ENCODE measurements at places on chromosomes 11 and 22. TPM values are rescaled to one million over a fixed set of nuclear protein-coding genes. Genes with fewer than 3 reads are reported as not detected.

- no peaks in the 10 kb centered on the region for H3K4me1 ChIP-seq
- no peaks in the 10 kb centered on the region for H3K36me3 ChIP-seq
- no peak for DNase-seq
- H3K4me3 ChIP-seq = no peak overlapping the region
- no peak overlapping the region for H3K27ac ChIP-seq
Measured at GRCh38 chr11:1461826-1462697, 24.5 kb downstream of the MOB2 start.

- peaks cover 83% of the 10 kb centered on the region for H3K36me3 ChIP-seq
- H3K27ac ChIP-seq = no peak overlapping the region
- H3K4me1 ChIP-seq = no peaks in the 10 kb centered on the region
- no peaks in the 10 kb centered on the region for H3K27me3 ChIP-seq
- no peak for DNase-seq
Measured at GRCh38 chr11:85974122-85974521, 94.8 kb downstream of the PICALM start.

- H3K4me3 ChIP-seq = no peak overlapping the region
- H3K36me3 ChIP-seq = peaks cover 33% of the 10 kb centered on the region
- H3K27ac ChIP-seq = no peak overlapping the region
- no peaks in the 10 kb centered on the region for H3K27me3 ChIP-seq
- no peaks in the 10 kb centered on the region for H3K4me1 ChIP-seq
Measured at GRCh38 chr22:40928657-40929056, 22.5 kb upstream of the RBX1 start.

DNA sequence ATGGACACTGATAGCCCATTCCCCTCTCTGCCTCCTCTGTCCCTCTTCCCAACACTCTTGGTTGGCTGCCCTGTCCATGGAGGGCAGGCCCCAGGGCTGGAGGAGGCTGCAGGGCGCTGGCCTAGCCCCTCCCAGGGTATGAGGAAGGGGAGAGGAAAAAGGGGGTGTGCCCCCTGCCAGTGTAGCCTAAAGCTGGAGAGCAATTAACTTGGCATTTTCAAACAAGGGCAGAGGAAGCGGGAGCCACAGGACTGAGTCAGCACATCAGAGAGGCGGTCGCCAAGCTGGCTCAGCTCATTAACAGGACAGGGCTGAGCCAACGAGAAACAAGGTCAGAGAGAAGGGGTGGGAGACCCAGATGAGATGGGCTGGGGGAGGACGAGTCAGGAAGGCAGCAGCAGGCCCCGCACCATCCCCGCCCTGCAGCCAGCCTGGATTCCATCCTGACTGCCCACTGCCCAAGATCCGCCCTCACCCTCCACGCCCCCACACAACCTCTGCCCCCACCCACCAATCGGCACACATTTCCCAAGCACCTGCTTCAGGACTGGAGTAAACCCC is 76.3 kb downstream of the BUD13 start:
- no peak overlapping the region for H3K4me3 ChIP-seq
- no peaks in the 10 kb centered on the region for H3K4me1 ChIP-seq
- H3K27me3 ChIP-seq = no peaks in the 10 kb centered on the region
- H3K36me3 ChIP-seq = no peaks in the 10 kb centered on the region

DNA sequence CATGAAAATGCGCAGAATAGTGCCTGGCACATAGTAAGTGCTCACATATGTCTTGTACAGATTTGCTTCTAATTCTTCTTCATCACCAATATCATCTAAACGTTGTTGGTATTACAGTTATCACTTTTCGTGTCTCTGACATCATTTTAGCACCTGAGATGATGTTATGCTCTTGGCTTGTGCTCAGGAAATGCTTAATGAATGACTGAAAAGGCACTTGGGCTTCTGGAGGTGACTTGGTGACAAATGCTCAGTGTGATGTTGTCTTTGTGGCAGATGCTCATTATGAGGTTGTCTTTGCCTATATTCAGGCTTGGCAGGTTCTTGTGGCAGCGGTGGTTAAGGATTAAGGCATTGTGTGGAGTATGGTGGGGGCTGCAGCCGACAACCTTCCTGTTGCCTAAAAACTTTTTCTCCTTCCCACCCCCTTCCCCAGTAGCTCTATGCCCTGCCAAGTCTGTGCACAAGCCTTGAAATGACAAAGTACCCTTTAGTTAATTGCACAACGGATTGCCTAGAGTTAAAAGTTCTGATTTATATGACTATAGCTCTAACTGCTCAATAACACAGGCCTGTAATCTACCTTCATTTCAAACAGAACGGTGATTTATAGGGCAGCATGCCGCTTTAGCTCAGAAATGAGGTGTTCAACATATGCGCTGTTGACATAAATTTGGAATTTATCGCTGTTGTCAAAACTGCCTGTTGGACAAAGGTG is 82.5 kb downstream of the ZBTB16 start:
- peaks cover 60% of the 10 kb centered on the region for H3K4me1 ChIP-seq
- no peak overlapping the region for H3K27ac ChIP-seq
- H3K4me3 ChIP-seq = no peak overlapping the region
- H3K36me3 ChIP-seq = no peaks in the 10 kb centered on the region

DNA sequence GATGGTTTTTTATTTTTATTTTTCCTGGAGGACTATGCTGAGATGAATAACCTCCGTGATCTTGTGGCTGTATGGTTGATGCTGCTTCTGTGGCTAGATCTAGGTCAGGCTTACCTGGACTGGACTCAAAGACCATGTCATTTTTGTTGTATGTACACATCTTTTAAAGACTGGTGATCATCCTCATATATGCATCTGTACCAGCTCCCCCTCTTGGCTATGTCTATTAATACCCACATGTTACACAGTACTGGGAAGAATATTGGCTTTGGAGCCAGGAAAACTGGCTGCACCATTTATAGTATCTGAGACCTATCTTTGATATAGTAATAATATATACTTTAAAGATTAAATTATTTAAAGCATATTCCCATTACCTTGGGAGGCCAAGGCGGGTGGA is 18.4 kb upstream of the PITPNB start:
- H3K27ac ChIP-seq = no peak overlapping the region
- H3K4me1 ChIP-seq = no peaks in the 10 kb centered on the region
- no peaks in the 10 kb centered on the region for H3K36me3 ChIP-seq
- no peak for DNase-seq
- no peak overlapping the region for H3K4me3 ChIP-seq
- no peaks in the 10 kb centered on the region for H3K27me3 ChIP-seq

- peak; percentile 5 for DNase-seq
- peaks cover 8% of the 10 kb centered on the region for H3K36me3 ChIP-seq
- H3K4me3 ChIP-seq = no peak overlapping the region
Measured at GRCh38 chr11:74004046-74004695, 4.7 kb downstream of the UCP3 start.

GRCh38 chr11:2867722-2868505 is 17.7 kb downstream of the CDKN1C start:
- H3K36me3 ChIP-seq = no peaks in the 10 kb centered on the region
- H3K4me1 ChIP-seq = peaks cover 31% of the 10 kb centered on the region
- no peak for DNase-seq

DNA sequence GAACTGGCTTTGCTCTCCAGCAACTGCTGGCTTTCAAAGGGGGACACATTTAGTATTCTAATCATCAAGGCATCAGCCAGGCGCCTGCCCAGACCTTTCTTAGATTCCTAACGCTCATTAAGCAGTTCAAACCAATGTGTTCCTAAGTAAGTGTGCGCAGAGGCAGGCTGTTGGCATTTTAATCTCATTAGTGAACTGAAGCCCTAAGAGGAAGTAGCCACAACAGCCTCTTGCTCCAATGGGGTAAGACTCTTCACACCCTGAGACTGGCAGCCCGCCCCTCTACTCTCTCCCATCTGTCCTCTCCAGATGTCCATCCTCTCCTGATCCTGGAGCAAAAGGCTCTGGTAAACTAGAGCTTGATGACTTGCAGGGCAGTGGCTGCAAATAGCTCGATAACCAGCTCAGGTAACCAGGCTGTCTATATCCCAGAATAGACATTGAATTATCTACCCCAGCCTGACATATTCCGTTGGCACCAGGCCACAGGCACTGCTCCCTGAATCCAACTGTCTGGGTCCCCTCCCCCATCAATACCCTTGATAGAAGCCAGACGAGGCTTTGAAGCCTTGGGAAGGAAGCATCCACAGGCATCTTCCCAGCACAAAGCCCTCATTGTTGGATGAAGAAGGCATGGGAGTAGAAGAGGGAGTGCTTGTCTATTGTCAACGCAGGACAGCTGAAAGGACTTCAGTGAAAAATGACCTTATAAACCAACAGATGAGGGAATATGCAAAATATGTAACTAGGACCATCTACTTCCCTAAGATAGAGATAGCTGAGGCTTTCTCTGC is 321.1 kb downstream of the TENM4 start:
- no peak for DNase-seq
- no peak overlapping the region for H3K27ac ChIP-seq
- no peak overlapping the region for H3K4me3 ChIP-seq
- H3K27me3 ChIP-seq = no peaks in the 10 kb centered on the region

DNA sequence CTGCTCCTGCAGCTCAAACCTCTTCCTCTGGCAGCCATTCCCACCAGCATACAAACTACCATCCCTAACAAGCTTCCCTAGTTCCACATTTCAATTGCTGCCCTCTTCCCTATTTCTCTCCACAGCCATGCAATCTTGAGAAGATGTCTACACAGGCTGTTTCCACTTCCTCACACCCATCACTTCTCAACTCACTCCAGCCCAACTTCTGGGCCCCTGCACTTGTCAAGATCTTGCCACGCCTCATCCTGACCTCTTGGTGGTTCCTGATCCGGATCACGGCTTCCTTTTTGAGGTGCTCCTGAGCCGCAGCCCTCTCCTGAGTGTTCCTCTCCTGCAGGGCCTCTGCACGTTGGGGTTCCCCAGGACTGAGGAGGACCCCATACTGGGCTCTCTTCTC is 22.6 kb downstream of the RPL27A start:
- H3K27ac ChIP-seq = no peak overlapping the region
- H3K27me3 ChIP-seq = no peaks in the 10 kb centered on the region
- no peaks in the 10 kb centered on the region for H3K36me3 ChIP-seq
- no peak for DNase-seq
- no peaks in the 10 kb centered on the region for H3K4me1 ChIP-seq

GRCh38 chr22:19927696-19928095 is 13.9 kb upstream of the COMT start:
- no peaks in the 10 kb centered on the region for H3K4me1 ChIP-seq
- no peak overlapping the region for H3K4me3 ChIP-seq
- H3K27me3 ChIP-seq = no peaks in the 10 kb centered on the region
- no peak overlapping the region for H3K27ac ChIP-seq

GRCh38 chr11:17906436-17906835 is 106.4 kb downstream of the SERGEF start:
- no peaks in the 10 kb centered on the region for H3K27me3 ChIP-seq
- no peak overlapping the region for H3K4me3 ChIP-seq
- no peak for DNase-seq
- H3K4me1 ChIP-seq = no peaks in the 10 kb centered on the region
- peaks cover 4% of the 10 kb centered on the region for H3K36me3 ChIP-seq

GRCh38 chr22:27345691-27346090 is 455.9 kb downstream of the MN1 start:
- DNase-seq = no peak
- no peaks in the 10 kb centered on the region for H3K36me3 ChIP-seq

- H3K4me1 ChIP-seq = no peaks in the 10 kb centered on the region
- no peak overlapping the region for H3K27ac ChIP-seq
- H3K36me3 ChIP-seq = no peaks in the 10 kb centered on the region
- no peak for DNase-seq
Measured at GRCh38 chr11:122149202-122149601, 33.2 kb upstream of the BLID start.

Gene MS4A15
- total RNA-seq = not detected

Gene PMM1
- 13.1 TPM for total RNA-seq

Gene TMEM191B
- 6.5 TPM for total RNA-seq

Gene MRGPRX3
- not detected for total RNA-seq

Gene PLEKHA7
- total RNA-seq = 1.3 TPM

Gene NAV2
- 1.6 TPM for total RNA-seq

Gene POU2AF3
- not detected for total RNA-seq

Gene CDKN1C
- 6.3 TPM for total RNA-seq

Gene SBF1
- 284 TPM for total RNA-seq

Gene TSGA10IP
- total RNA-seq = not detected

Gene HOATZ
- total RNA-seq = not detected

Gene TEAD1
- total RNA-seq = not detected

Gene MYO18B
- 0.10 TPM for total RNA-seq
